ENCODE measurements at places on chromosomes 11 and 22.

- no peak for DNase-seq
Measured at GRCh38 chr11:134125507-134125906, 56.6 kb downstream of the JAM3 start.

GRCh38 chr11:126194121-126194543 lies 17.3 kb downstream of the RPUSD4 start:
- DNase-seq = peak; percentile 6

DNA sequence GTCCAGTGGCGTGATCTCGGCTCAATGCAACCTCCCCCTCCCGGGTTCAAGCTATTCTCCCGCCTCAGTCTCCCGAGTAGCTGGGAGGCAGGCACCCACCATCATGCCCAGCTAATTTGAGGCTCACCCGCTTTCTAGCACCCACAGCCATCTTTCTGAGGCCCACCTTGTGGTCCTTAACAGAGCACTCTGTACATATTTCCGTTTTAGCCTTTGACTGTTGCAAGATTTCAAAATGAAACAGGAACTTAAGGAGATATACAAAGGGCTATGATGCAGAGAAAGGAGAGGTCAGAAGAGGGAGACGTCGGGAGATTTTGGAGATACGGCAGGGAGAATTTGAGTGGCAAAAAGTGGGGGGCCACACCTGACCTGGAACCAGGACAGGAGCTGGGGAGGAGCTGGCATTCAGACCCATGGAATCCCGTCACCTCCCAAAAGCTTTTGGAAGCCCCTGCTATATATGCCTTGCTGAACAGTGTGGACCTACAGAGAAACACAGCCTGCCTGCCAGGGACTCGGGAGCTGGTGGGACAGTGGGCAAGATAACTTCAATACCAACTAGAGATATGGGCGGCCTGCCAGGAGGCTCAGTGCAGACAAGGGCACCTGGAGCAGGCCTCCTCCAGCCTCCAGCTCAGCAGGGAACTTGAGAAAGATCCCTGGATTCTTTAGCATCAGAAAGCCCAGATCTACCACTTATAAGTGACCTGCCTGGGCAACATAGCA lies 8.0 kb upstream of the CLCF1 start:
- no peak for DNase-seq

- no peak for DNase-seq
Measured at GRCh38 chr11:134060316-134060715, 8.6 kb upstream of the JAM3 start.

DNA sequence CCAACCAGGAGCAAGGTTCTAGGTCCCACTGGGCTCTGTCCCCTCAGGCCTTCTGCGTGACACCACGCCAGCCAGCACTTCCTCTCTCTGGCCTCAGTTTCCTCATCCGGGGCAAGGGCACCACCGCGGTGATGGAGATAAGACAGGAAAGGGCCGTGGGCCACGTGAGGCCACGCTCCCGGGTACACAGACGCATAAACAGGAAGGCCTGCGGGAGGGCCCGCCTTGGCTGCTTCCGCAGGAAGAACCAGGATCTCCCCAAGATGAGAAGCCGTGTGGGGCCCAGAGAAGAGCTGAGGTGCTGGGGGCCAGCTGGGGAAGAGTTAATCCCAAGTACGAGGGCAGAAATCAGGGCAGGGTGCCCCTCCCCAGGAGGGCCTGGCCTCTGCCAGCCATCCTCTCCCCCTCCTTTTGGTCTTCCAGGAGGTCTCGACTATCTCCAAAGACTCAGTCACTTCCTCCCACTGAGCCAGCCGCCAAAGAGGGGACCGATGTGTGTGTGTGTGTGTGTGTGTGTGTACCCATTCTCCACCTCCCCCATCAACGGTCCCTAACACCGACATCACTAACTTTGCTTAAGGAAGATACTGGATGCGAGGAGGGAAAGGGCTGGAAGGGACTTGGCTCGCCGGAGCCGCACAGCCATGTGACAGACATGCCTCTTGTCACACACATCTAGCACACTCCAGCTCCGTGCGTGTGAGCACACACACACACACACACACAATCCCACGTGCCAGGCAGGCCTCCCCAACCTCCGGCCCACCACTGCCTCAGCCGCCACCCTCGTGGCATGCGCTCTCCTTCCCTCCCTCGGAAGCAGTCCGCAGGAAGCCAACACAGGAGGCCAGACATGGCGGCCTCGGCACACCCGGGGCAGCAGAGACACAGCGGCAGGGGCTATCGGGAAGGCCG lies 1.4 kb downstream of the MFNG start:
- DNase-seq = no peak

GRCh38 chr22:19844377-19845053 lies 10.2 kb downstream of the GNB1L start:
- no peak for DNase-seq

DNA sequence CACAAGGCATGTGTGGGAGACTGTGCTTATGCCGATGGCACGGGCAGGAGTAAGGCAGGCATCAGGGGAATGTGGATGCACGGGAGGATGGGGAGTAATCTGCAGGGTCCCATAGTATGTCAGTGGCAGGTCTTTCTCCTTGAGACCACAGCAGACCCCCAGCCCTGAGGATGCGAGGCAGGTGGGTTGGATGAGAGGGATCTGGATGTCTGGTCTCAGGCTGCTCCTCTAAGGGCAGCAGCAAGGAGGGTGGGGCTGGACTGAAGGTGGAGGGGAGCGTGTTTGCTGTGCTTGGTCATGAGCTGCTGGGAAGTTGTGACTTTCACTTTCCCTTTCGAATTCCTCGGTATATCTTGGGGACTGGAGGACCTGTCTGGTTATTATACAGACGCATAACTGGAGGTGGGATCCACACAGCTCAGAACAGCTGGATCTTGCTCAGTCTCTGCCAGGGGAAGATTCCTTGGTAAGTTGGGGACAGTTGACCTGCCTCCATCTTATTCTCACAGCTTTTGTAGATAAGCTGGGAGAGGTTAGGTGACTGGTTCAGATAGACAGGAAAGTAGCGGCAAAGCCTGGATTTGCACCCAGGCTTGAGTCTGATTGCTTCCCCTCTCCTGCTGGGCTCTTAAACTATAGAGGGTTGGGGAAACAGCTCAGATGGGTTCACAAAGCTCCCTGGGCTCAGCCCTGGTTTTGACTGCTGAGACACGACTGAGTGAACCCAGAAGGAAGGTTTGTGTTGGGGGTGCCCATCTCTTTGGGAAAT lies at the start of gene APOL1:
TSS of gene APOL1 (plus strand) at position 380 of the 769 bp plus-strand sequence. CDS start 1,823 bp downstream, outside the sequence.
- DNase-seq = no peak

DNA sequence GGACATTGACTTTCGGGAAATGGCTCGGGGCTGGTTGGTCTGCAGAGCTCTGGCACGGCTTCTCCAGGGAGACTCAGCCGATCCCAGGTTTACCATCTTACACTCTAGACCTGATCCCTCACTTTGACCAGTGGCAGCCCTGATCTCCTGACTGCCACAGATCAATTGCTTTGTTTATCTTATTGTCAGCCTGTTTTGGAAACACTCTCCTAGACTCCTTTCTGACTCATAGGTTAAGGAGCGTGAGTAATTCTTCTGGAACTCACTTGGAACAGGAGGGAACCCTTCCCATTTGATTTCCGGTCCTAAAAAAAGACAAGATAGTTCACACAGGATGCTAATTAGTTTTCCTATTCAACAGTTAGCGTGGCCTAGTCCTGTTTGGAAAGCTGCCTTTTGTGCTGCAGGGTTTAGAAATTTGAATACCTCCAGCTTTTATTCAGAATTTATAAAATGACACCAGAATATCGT lies 16.0 kb upstream of the BMAL1 start:
- DNase-seq = no peak

DNA sequence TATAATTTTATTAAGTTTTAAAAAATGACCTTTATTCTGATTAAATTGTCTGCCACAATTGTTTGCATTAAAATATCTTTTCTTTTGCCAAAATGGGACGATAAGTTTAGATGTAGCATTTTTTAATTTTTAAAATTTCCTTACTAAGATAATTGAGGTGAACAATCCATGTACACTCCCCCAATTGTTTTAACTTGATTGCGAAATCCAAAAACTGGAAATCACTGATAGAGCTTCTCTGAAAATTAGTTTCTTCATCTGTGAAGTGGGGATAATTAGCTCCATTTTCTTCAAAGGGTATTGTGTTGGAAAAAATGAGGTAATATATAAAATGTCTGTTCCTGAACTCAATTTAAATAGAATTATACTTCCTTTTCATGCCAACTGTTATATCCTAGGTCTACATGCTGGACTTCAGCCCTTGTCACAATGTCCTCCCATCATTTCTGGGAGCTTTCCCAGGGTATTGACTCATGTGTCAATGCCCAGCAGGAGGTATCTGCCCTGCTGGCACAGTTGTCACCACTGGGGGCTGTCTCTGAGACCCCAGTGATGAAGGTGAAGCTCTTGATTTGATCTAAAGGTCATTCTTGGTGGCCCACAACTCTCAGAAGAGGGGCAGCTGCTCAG lies 28.7 kb upstream of the NAV2 start:
- DNase-seq = no peak

- peak; percentile 44 for DNase-seq
Measured at GRCh38 chr22:18156878-18157713, 7.1 kb downstream of the USP18 start.

Measured in NCI-H2227 treated with DMSO at 0.1 percent for 48 hours (cell line).